ENCODE measurements at places on chromosomes 12 and 14.

DNA sequence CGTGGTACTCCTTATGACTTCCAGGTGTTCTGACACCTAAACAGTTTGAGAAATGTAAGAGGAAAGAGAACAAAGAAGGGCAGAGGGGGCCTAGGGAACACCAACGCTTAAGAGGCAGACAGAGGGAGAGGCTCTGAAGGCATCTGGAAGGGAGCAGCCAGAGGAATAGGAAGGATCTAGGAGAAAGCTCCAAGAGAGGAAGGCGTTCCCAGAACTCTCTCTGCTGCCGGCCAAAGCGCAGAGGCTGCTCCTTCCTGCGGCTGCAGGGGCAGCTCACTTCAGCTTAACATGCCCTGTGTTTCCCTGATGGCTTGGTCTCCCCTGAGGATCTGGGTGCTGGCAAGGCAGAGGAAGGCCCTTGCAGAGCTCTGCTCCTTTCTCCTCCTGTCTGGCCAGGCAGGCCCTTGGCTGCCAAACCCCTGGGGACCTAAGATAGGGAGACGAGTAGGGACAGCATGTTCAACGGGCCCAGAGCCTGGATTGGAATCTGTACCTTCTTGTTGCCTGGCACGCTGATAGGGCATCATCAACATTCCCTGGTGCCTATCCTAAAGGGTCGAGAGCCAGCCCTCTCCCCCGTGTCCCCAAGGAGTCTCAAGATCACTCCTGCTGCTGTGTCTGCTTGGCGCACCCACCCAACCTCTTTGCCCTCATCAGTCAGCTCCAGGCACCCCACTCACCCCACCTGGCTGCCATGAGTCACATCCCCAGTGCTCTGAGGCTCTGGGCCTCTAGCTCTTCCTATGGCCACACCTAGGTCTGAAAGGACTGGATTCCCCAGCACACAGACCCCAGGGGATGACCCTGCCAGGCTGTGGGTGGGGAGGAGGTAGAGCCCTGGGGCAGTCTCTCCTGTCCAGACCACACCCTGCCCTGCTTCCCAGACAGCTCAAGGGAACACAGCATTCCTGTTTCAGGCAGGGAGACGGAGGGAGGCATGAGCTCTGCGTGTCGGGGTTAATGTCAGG is 45.6 kb downstream of the LTBP2 start:
- no peak for DNase-seq

- no peak for DNase-seq
Measured at GRCh38 chr14:69877492-69877891, 1.7 kb upstream of the SMOC1 start.

DNA sequence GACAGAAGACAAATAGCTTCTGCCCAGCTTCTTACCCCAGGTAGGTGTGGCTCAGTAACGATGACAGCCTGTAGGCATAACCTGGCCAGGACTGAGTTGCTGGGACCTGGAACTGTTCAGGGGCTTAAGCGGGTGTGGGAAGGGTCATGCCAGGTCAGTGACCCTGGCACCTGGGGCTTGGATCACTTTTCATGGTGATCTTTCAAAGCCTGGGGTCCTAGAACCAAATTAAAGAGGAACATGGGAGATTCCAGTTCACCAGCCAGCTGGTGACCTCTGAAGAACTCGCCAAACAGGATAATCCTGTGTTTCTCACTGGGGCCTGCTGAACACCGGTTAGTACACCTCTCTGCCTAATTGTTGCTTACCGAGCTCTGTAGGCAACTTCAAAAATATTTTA is 102.6 kb upstream of the LMNTD1 start:
- DNase-seq, result no peak

- DNase-seq, result no peak
Measured at GRCh38 chr12:113987261-113988063, 21.3 kb upstream of the RBM19 start.

DNA sequence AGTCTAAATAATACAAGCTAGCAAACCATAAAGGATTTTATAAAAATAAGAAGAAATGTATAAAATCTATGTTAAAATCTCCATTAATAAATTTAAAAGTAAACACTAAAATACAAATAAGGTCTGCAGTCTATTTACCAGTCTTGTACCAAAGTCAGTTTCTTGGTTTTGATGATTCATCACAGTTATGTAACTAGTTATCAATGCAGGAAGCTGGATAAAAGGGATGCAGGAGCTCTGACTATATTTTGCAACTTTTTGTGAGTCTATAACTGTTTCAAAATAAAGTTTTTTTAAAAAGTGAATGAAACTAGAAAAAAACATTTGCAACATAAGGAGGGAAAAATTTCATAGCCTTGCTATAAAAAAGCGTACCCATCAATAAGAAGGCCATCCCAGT is 151.5 kb downstream of the DERA start:
- DNase-seq, result peak; percentile 35

- DNase-seq, result peak; percentile 43
Measured at GRCh38 chr14:70018713-70019211, 139.5 kb downstream of the SMOC1 start.

DNA sequence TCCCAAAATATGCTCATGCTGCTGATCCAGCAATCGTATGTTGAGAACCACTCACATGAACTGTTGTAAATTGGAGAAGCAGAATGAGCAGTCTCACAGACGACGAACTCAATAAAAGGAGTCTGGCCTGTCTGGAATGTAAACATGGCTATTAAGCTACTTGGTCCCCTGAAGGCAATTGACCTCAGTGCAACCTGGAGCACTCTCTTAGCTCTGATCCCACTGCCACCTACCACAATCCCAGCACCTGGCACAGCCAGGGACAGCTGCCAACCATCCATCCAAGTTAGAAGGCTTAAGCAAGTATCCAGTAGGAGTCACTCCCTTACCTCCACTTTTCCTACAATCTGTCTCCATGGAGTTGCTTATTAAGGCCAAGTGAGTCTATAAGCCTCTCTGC is 406.9 kb upstream of the CLEC14A start:
- no peak for DNase-seq

DNA sequence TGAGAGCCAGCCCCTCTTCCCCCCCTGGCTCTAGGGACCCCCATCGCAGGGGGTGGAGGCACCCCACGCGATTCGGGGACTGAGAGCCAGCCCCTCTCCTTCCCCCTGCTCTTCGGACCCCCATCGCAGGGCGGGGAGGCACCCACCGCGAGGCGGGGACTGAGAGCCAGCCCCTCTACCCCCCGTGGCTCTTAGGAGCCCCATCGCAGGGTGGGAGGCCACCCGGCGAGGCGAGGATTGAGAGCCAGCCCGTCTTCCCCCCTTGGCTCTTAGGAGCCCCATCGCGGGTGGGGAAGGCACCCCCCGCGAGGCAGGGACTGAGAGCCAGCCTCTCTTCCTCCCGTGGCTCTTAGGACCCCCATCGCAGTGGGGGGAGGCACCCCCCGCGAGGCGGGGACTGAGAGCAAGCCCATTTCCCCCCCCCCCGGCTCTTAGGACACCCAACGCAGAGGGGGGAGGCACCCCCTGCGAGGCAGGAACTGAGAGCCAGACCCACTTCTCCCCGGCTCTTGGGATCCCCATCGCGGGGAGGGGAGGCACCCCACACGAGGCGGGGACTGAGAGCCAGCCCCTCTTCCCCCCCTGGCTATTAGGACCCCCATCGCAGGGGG is 45.6 kb downstream of the DDX11 start:
- DNase-seq, result no peak

DNA sequence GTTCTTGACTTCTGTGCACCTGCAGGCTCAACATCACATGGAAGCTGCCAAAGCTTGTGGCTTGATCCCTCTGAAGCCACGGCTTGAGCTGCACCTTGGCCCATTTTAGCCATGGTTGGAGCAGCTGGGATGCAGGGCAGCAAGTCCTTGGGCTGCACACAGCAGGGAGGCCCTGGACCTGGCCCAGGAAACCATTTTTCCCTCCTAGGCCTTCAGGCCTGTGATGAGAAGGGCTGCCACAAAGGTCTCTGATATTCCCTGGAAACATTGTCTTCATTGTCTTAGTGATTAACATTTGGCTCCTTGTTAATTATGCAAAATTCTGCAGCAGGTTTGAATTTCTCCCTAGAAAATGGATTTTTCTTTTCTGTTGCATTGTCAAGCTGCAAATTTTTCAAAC is 394.1 kb upstream of the FAR2 start:
- DNase-seq, result no peak

All from GM03348 (cell line).